CD8-positive, alpha-beta memory T cell (primary cell): ENCODE measurements at places on chromosomes 7 and 10.

DNA sequence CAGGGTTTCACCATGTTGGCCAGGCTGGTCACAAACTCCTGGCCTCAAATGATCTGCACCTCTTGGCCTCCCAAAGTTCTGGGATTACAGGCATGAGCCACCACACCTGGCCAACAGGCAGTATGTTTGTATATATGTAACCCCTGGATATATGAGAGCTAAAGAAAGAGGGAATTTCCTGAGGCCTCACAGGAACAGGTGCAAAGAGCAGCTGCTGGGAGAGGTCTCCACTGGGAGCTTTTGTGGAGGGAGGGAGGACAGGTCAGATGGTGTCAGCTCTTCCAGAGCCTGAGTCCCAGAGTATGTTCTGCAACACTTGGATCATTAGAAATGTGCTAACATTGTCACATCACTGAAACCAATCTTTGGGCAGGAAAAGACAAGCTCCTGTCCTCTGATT is 110.1 kb upstream of the KIF5B start:
- no peak overlapping the region for H3K4me3 ChIP-seq
- H3K4me1 ChIP-seq: no peaks in the 10 kb centered on the region
- DNase-seq: no peak
- H3K27ac ChIP-seq: no peak overlapping the region
- H3K36me3 ChIP-seq: no peaks in the 10 kb centered on the region
- H3K27me3 ChIP-seq: peaks cover 4% of the 10 kb centered on the region

DNA sequence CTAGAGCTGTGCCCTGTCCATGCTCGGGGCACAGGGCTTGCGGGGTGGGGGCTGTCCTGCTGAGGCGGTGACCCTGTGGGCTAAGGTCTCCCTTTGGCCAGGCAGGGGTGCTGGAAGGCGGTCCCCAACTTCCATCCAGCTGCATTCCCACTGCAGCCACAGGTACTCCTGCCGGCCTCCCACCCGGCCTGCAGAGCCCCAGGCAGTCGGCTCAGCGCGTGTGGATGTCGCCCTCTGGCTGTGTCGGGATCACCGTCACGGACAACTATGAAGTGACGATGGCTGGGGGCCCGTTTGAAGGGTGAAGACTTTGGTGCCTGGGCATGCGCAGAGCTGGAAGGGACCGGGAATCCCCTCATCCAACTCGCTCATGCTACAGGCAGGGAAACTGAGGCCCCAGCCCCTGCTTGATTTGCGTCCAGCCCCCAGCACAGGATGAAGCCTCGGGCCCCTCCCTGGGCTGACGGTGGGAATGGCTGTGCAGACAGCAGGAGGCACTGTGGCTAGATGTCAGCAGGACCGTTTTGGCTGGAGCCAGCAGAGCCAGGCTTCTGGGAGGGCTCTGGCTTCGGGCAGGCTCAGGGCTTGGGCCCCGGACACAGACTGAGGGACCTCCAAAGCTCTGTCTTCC is 2.3 kb upstream of the TMEM184A start:
- no peak overlapping the region for H3K4me3 ChIP-seq
- no peak for DNase-seq
- H3K4me1 ChIP-seq: no peaks in the 10 kb centered on the region
- no peak overlapping the region for H3K27ac ChIP-seq

GRCh38 chr7:82572195-82572880 is 128.8 kb upstream of the CACNA2D1 start:
- DNase-seq: peak; percentile 33
- no peak overlapping the region for H3K4me3 ChIP-seq
- H3K27me3 ChIP-seq: no peaks in the 10 kb centered on the region
- H3K27ac ChIP-seq: no peak overlapping the region
- H3K4me1 ChIP-seq: no peaks in the 10 kb centered on the region

- no peak overlapping the region for H3K4me3 ChIP-seq
- H3K4me1 ChIP-seq: no peaks in the 10 kb centered on the region
- no peak overlapping the region for H3K27ac ChIP-seq
- no peaks in the 10 kb centered on the region for H3K27me3 ChIP-seq
- no peak for DNase-seq
These were observed 179.4 kb downstream of the CACNA2D1 start for GRCh38 chr7:82263920-82264782.

DNA sequence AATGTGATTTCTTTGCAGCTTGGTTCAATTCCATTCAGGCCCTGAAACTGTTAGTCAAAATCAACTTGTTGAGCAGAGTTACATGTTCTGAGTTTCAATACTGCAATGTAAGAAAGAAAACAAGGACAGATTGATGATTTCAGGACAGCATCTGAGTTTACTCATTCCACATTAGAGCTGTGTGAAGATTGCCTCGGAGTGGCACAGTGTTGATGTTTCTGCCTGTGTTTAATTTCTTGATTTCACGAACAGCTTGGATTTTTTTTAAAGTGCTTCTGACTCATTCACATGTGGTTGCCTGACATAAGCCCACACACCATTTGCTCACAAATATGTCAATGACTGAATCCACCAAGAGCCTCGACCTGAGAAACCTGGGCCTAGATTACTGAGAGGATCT is 101.2 kb upstream of the PARD3 start:
- no peak overlapping the region for H3K27ac ChIP-seq
- DNase-seq: no peak
- no peaks in the 10 kb centered on the region for H3K36me3 ChIP-seq
- no peaks in the 10 kb centered on the region for H3K4me1 ChIP-seq
- no peaks in the 10 kb centered on the region for H3K27me3 ChIP-seq

DNA sequence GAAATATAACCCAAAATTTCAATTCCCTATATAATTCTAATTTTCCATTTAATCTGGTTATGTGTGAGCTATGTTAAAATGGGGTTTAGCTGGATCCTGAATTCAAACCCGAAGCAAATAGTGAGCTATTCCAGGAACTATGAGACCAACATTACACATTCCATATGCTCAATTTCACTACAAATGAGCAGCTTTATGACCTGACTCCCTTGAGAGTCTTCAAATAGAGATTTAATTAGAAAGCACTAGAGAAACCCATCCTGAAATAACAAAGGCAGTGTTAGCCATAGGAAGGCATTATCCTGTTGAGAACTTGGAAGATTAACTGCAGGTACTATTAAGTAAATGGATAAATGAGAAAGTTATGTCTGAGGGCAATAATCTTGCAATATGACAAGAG is 890.0 kb downstream of the GRM8 start:
- H3K4me1 ChIP-seq: no peaks in the 10 kb centered on the region
- H3K27ac ChIP-seq: no peak overlapping the region
- H3K36me3 ChIP-seq: no peaks in the 10 kb centered on the region

DNA sequence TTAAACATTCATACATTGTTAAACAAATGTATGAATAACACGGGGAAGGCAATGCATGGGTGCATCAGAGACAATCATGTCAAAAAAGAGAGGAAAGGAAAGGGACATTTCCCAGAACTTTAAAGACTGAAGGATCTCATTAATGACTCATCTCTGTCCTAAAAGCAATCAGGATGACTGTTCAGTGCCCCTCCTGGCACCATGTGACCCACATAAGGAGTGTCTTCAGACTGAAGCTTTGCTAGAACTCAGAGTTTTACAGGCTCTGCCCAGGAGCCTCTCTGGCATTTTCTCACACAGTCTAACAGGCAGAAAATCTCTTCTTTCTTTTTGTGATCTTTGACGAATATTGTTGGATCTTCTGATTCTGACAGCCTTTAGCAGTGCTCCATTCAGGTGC is 315.3 kb downstream of the OTUD1 start:
- no peaks in the 10 kb centered on the region for H3K27me3 ChIP-seq
- H3K4me1 ChIP-seq: no peaks in the 10 kb centered on the region
- H3K4me3 ChIP-seq: no peak overlapping the region
- no peaks in the 10 kb centered on the region for H3K36me3 ChIP-seq
- DNase-seq: no peak

DNA sequence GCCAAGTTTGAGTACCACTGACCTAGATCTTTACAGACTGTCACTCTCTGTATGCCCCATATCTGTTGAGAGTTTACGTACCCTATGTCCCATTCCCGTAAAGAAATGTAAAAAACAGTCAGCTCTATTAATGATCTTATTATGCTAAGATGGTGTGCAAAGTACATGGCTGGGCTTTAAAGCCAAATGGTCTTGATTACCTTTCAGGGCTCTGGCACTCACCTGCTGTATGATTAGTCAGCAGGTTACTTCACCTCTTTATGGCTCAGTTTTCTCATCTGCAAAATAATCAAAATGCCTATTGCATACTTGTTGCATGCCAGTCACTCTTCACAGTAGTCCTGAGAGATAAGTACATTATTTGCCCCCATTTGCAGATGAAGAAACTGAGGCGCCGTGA is 54.2 kb downstream of the LHFPL3 start:
- DNase-seq: no peak
- no peaks in the 10 kb centered on the region for H3K4me1 ChIP-seq
- no peaks in the 10 kb centered on the region for H3K27me3 ChIP-seq
- no peaks in the 10 kb centered on the region for H3K36me3 ChIP-seq

DNA sequence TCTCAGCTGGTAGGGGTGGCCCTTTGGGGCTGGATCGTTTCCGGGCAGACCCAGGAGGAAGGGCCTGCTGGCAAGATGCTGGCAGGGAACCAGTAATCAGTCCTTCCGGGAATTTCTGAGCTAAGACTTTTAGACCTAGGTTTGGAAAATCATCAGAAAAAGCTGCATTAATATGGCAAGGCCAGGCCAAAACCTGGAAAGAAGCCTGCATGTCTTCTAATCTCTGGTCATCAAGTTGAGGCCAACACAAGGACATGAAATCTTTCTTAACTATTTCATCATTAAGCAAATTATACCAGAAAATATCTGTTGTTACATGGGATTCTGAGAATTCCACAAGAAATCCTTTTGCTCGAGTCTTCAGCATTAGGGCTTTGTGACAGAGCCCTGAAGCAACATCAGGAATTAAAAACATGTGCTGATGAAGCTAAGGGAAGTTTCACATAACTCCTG is 19.9 kb downstream of the CPA1 start:
- no peak for DNase-seq
- H3K27ac ChIP-seq: no peak overlapping the region
- no peaks in the 10 kb centered on the region for H3K36me3 ChIP-seq
- peaks cover 5% of the 10 kb centered on the region for H3K4me1 ChIP-seq

DNA sequence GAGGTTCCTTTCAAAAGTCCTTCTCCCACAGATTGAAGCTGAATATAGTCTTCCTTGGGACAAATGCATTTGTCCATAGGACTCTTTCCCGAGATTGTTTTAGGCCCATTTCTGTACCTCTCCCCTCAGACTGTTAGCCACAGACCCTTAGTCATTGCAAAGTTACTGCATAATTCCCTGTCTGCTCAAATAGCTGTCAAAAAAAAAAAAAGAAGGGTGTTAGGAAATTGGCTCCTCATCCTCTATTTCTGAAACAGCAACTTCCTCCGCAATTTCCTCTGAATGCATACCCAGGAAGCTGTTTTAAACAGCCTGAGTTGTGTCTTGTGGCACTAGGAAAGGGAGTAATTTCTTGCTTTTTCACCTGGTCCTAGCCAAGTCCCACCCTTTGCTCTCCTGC is 5.4 kb downstream of the LRRC4 start:
- no peaks in the 10 kb centered on the region for H3K4me1 ChIP-seq
- no peaks in the 10 kb centered on the region for H3K27me3 ChIP-seq
- H3K36me3 ChIP-seq: peaks cover 3% of the 10 kb centered on the region
- H3K27ac ChIP-seq: no peak overlapping the region

DNA sequence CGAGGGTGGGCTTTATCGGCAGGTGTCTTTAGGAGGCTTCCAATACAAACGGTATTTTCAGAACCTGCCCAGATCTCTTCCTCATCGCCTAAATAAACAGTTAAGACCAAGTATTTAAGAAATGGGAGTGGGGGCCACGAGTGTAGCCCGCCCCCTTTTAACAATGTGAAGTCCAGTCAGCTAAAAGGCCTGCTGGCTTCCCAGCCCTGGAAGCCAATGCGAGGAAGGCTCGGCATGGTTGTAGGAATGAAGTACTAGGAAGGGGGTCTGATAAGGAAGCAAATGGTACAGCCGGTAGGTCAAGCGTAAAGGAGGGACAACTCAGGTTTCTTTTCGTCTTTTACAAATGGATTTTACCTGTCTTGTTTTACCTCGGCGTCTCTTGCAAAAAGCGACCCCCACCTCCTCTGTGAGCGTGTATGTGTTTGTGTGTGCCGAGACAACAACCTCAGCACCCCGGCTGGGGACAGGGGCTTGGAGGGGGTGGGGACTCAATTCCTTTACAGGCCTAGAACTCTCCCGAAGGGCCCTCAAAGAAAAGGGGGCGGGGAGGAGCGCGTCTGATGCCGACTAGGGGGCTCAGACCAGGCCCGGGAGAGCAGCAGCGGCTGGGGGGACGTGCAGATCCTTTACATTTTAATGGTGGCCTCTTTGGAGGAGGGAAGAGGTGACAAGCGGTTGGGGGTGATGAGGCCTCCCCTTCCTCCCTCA is 147.6 kb downstream of the GPR85 start:
- H3K27me3 ChIP-seq: no peaks in the 10 kb centered on the region
- H3K27ac ChIP-seq: peak overlapping the region; percentile 70
- H3K4me3 ChIP-seq: peak overlapping the region; percentile 80
- H3K36me3 ChIP-seq: no peaks in the 10 kb centered on the region

GRCh38 chr7:105006367-105007136 is 7.5 kb upstream of the KMT2E start:
- DNase-seq: no peak
- no peaks in the 10 kb centered on the region for H3K27me3 ChIP-seq
- H3K36me3 ChIP-seq: no peaks in the 10 kb centered on the region
- peaks cover 80% of the 10 kb centered on the region for H3K4me1 ChIP-seq

GRCh38 chr7:107150375-107151073 is 18.3 kb upstream of the HBP1 start:
- H3K27ac ChIP-seq: no peak overlapping the region
- H3K4me1 ChIP-seq: no peaks in the 10 kb centered on the region
- no peaks in the 10 kb centered on the region for H3K27me3 ChIP-seq
- DNase-seq: peak; percentile 64
- no peaks in the 10 kb centered on the region for H3K36me3 ChIP-seq

- peaks cover 37% of the 10 kb centered on the region for H3K4me1 ChIP-seq
- no peaks in the 10 kb centered on the region for H3K36me3 ChIP-seq
- H3K27me3 ChIP-seq: no peaks in the 10 kb centered on the region
- H3K27ac ChIP-seq: no peak overlapping the region
- DNase-seq: no peak
These were observed 144.8 kb downstream of the ICA1 start for GRCh38 chr7:8117195-8117594.

DNA sequence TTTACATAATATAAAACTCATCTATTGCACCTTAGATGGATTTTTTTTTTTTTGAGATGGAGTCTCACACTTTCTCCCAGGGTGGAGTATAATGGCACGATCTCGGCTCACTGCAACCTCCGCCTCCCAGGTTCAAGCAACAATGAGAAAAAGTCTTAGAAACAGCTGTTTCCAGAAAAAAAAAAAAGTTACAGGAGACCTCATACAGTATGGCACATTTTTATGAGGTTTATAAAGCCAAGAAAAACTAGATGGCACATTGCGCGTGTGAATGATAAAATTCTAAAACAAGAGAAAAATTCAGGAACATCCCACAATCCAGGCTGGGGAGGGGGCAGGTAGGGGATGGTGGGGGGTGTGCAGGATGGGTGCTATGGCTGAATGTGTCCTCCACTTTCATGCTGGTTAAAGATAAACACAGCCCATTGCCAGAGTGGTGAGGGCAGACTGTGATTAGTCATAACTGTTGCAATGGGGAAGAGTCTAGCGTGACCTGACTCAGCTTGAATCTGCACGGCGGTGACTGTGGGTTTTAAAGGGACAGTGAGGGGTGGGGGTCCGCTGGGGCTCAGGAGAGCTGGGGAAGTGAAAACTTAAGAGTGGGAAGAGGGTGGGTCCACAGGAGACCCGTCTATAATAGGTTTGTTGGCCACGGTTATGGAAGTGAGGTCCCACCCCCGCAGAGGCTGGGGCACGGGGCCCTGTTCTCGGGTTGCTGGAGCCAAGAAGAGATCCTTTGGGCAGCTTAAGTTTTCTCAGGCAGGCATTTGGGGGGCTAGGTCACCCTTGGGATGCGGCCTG is 11.9 kb upstream of the LRRC27 start:
- H3K27me3 ChIP-seq: no peaks in the 10 kb centered on the region
- no peaks in the 10 kb centered on the region for H3K4me1 ChIP-seq

GRCh38 chr7:69208276-69208675 is 390.0 kb upstream of the AUTS2 start:
- H3K4me1 ChIP-seq: no peaks in the 10 kb centered on the region
- no peaks in the 10 kb centered on the region for H3K36me3 ChIP-seq
- no peaks in the 10 kb centered on the region for H3K27me3 ChIP-seq
- no peak overlapping the region for H3K4me3 ChIP-seq
- DNase-seq: no peak
